Suppressor macrophage (primary cell): ENCODE measurements at places on chromosomes 6 and 20.

GRCh38 chr20:34875642-34876405 is 588 bp upstream of the ACSS2 start:
- DNase-seq = peak; percentile 100

GRCh38 chr6:5287205-5287965 is 26.1 kb downstream of the FARS2 start:
- peak; percentile 47 for DNase-seq

DNA sequence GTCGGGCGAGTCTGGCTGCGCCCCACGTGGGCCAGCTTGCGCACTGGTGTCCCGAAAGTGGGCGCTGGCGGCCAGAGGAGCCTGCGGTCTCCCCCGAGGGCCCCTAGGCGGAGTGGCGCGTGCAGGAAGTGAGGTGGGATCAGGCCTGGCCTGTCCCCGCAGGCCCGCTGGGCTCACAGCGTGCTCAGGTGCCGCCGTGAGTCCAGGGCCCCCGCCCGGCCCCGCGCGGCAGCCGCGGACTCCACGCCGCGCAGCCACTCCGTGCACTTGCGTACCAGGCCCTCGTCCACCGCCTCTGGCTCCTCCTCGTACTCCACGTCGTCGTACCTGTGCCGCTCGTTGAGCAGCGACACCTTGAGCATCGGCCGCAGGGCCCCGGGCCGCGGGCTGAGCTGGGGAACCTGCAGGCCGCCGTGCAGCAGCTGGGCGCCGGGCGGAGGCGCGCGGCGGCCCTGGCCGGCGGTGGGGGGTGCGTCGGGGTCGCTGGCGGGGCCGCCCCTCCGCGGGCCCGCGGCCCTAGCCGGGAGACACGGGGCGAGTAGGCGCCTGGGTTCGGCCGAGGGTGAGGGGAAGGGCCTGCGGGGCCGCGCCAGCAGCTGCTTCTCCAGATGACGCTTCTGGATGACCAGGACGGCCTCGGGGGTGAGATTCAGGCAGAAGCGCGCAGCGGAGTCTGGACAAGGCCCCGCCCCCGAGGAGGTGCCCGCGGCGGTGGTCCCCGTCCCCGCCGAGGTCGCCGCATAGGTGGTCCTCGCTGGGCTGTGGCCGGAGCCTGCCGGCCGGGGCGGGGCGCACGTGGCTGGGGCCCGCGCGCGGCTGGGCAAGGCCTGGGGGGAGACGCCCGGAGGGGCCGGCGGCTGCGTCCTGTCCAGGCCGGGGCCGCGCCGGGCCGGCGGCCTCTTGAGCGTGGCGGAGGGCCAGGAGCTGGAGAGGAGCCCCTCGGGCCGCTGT is 835 bp downstream of the PRR18 start:
- DNase-seq = no peak

GRCh38 chr6:71393471-71393870 is 104.9 kb downstream of the OGFRL1 start:
- DNase-seq = peak; percentile 34

GRCh38 chr20:45179166-45179565 is 4.5 kb downstream of the PI3 start:
- no peak for DNase-seq

DNA sequence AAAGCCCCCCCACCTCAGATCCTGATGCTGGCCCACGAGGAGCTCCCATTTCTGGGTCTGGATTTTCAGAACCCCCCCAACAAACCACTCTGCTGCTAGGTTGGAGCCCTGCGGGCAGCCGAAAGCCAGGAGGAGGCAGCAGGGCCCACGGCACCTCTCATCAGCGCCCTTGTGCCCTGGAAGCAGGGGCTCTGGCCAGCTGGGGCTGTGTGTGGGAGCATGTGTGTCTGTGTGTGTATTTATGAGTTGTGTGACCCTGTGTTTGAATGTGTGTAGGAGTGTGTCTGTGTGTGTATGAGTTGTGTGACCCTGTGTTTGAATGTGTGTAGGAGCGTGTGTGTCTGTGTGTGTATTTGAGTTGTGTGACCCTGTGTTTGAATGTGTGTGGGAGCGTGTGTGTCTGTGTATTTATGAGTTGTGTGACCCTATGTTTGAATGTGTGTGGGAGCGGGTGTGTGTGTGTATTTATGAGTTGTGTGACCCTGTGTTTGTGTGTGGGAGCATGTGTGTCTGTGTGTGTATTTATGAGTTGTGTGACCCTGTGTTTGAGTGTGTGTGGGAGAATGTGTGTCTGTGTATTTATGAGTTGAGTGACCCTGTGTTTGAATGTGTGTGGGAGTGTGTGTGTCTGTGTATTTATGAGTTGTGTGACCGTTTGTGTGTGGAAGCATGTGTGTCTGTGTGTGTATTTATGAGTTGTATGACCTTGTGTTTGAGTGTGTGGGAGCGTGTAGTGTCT is 18.9 kb downstream of the SLC17A9 start:
- DNase-seq = no peak
